Activated T-helper 1 cell treated with anti-CD3 and anti-CD28 coated beads, Interleukin-2, amount 50 U/mL, for 16 hours (primary cell): ENCODE measurements at places on chromosomes 2 and 18.

- DNase-seq = no peak
Observed at GRCh38 chr2:109409321-109410038, 204.3 kb downstream of the SEPTIN10 start.

- DNase-seq = no peak
Observed at GRCh38 chr2:222281506-222281905, 17.3 kb downstream of the PAX3 start.

DNA sequence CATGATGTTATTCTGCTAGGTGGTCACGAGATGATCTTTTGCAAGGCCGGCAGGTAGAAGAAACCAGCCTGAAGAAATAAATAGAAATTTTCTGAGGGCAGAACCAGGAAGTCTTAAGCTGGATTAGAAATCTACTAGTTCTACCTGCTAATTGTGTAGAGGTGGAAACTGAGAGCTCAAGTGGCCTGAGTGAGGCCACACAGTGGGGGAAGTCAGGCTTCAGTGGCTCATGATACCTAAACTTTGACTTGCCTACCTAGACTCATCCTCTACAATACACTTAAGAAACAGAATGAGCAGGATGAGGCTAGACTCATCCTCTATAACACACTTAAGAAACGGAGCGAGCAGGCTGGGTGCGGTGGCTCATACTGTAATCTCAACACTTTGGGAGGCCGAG is 134.9 kb upstream of the NDUFV2 start:
- no peak for DNase-seq

GRCh38 chr2:118634876-118635275 is 212.6 kb downstream of the EN1 start:
- DNase-seq = no peak

- DNase-seq = no peak
Observed at GRCh38 chr2:230537531-230537976, 121.6 kb downstream of the SP100 start.
